ENCODE measurements at places on chromosomes 3 and 15. TPM values are rescaled to one million over a fixed set of nuclear protein-coding genes. Genes with fewer than 3 reads are reported as not detected.

The NR2E3 gene
- total RNA-seq = not detected

The ZBBX gene
- total RNA-seq = not detected

The CHRD gene
- 0.26 TPM for total RNA-seq

The CYP1A2 gene
- total RNA-seq = not detected

The SNX33 gene
- 6.1 TPM for total RNA-seq

The ADIPOQ gene
- not detected for total RNA-seq

The HDC gene
- not detected for total RNA-seq

The ARNT2 gene
- total RNA-seq = 16.8 TPM

The AGBL1 gene
- total RNA-seq = not detected

The FRMD5 gene
- 10.5 TPM for total RNA-seq

The PPARG gene
- total RNA-seq = 1.3 TPM

The DISP2 gene
- total RNA-seq = 0.21 TPM

The DNASE1L3 gene
- total RNA-seq = not detected

The FGF12 gene
- total RNA-seq = not detected

The MAPKAPK3 gene
- 7.3 TPM for total RNA-seq

The LMLN gene
- 1.9 TPM for total RNA-seq

The SLC9C1 gene
- total RNA-seq = not detected

The TM6SF1 gene
- 0.38 TPM for total RNA-seq

The GDPGP1 gene
- total RNA-seq = 4.3 TPM

The MESP2 gene
- total RNA-seq = not detected

The PTX3 gene
- 10.5 TPM for total RNA-seq
